Stimulated activated CD4-positive, alpha-beta T cell treated with anti-CD3 and anti-CD28 coated beads, TNF-alpha, amount 100 ng/mL, for 48 hours (primary cell): ENCODE measurements at places on chromosomes 4 and X.

GRCh38 chrX:88366314-88366713 lies 380.7 kb upstream of the CPXCR1 start:
- no peak for DNase-seq

- DNase-seq, result no peak
Measured at GRCh38 chr4:1784789-1785591, 8.1 kb upstream of the FGFR3 start.

DNA sequence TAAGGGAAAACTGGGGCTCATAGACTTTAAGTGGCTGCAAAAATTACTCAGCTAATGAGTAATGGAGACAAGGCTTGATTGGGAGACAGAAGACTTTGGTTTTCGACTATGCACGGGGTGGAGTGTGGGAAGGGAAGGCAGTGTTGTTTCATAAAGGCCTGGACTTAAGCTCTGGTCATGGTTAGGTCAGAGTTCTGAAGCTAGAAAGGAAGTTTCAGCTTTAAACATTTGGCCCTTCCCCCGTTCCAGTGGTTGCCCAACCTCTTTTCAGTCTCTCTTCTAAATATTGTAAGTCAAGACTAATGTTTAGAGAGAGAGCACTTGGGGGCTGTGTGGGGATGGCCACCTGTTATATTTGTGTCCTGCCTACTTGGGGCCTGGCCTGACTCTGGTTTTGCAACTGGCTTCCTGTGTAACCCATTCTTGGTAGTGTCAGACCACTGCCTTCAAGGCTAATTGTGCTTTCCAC lies 21.0 kb downstream of the MSN start:
- no peak for DNase-seq

GRCh38 chr4:138910914-138911336 lies 104.7 kb upstream of the NOCT start:
- DNase-seq, result no peak

DNA sequence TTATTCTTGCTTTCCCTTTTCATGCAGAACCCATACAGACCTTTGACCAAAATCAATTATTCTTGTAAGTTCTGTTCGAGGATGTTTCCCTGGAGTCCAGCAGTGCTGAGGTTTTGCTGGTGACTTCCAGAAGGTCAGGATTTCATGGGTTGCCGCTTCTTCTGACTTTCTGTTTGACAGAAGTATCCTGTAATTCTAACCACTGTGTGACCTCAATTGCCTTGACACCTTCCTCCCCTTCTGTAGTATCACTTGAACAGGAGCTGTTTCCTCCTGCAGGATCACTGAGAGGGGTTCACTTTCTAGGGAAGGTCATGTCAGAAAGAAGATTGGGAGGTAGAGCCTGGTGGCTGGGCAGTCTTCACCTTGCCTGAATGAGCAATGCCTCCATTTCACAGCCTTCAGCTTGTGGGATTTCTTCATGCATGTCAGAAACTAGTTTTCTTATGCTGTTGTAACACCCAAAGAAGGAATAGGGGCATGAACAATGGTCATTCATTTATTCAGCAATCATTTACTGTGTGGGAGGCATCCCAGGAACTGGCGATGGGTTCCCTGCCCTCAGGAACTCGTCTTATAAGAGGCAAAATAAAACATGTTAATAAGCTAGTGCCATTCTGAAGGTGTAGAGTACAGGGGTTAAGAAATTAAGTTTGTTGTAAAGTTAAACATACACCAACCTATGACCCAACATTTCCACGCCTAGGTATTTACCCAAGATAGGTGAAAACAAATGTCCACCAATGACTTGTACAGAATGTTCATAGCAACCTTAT lies 205.9 kb downstream of the SOWAHB start:
- DNase-seq, result no peak

- DNase-seq, result no peak
Measured at GRCh38 chr4:147822128-147822527, 90.2 kb downstream of the ARHGAP10 start.

DNA sequence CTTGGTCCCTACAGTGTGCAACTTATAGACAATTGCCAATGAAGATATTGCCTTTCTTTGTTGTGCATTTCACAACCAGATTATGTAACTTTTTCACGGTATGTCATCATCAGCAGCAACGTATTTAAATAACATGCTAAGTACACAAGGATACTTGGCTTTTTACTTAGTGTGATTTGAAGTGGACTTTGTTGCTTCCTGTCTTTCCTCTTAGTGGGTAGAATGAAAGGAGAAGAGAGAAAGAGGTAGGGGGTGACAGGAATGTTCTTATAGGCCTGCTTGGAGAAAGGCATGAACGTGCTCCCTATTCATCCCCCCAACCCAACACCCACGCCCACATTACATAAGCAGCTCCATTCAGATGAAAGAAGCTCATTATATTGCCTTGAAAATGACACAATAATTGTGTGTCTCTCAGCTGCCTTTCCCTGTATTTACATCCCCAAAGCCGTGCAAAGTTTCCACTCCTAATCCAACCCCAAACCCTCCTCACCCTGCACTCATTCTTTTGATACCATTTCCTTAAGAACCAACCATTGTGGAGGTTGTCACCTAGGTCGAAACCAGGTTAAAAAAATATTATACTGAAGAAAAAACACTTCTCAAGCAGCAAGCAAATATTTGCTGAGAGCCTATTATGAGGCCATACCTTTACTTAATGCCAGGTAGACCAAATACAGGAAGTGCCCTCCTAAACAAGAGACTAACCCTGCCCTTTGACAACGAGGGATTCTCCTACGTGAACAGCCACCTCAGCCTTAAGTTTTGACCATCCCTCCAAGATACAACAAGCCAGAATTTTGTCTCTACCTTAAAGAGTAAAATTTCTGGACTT lies 25.2 kb upstream of the GK start:
- DNase-seq, result no peak

GRCh38 chr4:43163101-43163792 lies 270.7 kb downstream of the GRXCR1 start:
- DNase-seq, result no peak

DNA sequence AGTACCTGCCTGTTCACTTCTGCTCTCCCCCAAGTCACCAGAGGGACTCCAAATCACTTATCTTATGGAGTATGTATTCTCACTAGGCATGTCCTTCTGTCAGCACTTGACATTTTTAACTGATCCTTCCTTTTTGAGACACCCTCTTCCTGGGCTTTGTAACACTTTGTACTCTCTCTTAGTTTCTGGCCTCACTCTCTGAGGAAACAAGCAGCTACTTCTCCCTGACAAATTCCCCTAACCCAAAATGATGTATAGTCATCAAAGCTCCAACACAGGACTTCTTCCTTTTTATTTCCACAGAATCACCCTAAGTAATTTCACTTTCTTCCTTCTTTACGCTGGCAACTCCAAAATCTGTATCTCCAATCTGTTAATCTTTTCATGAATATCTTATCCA lies 101.8 kb downstream of the ARAP2 start:
- DNase-seq, result no peak

- DNase-seq, result peak; percentile 70
Measured at GRCh38 chr4:17336524-17336961, 175.3 kb downstream of the QDPR start.

GRCh38 chrX:134461437-134461836 lies 1.5 kb downstream of the HPRT1 start:
- DNase-seq, result no peak

DNA sequence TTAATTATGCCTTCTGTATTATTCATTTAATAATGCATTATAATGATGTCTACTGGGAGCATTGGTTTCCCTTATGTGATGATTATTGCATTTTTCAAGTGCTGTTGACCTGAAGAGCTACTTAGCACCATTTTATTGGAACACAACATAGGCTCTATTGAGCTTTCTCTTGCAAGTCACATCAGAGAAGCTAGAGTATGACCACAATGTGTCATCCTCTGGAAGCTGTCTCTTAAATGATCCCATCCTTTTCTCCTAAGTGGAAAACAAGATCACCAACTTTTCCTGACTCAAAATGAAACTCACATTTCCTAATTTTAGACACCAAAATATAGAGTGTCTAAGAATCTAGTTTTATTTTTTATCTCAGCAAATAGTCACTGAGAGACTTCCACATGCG lies 1451.9 kb downstream of the PCDH7 start:
- DNase-seq, result no peak

DNA sequence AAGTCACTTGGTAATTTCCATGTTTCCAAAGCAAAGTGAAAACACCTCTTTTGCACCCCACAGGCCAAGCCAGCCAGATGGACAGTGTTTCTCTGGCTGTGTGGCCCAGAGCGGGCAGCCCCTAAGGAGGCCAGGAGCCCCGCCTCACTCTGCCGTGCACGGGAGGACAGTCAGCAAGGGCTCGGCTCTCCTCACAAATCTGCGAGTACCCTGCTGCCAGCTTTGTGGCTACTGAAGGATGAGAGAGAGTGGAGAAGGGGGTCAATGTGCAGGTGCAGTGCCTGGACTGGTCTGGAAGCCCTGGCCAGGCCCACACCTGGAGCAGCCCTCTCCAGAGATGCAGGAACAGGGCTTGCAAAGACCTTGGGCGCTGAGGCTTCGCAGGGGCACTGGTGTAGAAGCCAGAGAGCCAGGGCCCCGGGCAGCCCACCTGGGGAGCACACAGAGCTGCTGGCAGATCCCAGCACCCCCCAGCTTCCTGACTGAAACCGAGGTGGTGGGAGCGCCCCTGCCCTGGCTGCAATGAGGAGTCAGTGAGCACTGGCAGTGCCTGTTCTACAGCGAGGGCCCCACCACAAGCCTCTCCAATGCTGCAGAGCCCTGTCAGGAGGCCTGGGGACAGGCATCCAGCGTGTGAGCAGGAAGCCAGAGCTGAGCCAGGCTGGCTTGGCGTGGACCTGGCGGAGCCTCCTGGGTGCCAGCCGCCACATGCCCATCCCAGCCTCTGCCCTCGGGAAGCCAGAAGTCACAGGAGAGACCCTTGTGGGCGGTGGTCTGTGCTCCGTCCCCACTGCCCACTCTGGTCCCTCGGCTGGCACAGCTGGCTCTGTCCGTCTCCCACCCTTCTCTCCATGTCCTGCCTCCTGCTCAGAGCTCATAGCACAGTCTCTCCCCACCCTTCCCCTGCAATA lies 3.9 kb downstream of the SPON2 start:
- no peak for DNase-seq

GRCh38 chrX:46739736-46740135 lies 19.2 kb downstream of the SLC9A7 start:
- DNase-seq, result no peak

DNA sequence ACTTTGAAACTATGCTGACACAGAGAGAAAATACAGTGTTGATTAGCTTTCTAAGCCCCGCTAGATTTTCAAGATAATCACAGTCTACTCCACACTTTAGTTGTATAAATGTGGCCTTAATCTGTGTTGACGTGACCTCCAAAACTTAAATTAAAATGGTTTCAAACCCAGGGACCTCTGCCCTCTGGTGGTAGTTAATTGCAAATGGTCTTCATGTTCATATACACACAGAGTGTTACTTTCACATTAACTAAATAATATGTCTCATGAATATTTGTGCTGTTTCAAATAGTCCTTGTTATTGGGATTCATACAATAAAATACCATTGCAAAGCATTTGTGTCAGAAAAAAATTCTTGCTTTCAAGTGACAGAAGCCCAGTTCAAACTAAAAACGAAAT lies 64.3 kb downstream of the TASL start:
- DNase-seq, result no peak

GRCh38 chr4:87532907-87533306 lies 3.7 kb upstream of the SPARCL1 start:
- no peak for DNase-seq

DNA sequence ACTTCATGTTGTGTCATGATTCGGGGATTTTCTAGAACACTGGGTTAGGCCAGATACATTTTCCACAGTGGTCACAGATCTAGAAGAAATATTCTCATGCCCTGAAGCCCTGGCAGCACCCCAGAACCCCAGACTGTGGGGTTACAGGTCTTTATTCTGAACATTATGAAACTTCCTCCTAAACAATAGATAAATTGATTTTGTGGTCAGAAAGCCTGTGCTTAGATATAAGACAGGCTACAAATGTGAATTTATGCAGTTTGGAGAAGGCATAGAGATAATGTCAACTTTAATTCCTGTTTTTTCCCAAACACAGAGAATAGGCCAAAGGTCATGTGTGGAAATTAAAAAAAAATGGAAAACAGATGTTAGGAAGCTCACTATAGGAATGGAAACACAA lies 492.9 kb downstream of the SPRY1 start:
- no peak for DNase-seq

DNA sequence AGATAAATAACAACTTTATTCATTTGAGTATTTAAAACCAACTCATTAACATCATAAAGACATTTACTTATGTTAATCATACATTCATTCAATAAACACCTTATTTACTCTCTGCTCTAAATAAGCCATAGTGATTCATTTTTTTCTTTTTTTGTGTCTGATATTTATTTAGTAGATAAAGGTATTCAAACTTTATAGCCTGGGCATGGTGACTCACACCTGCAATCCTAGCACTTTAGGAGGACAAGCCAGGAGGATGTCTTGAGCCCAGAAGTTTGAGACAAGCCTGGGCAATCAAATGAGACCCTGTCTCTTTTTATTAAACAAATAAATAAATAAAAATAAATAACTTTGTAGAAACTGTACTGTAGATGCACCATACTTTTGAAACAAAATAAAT lies 771.3 kb upstream of the PCDH7 start:
- no peak for DNase-seq

GRCh38 chr4:38308728-38309311 lies 348.6 kb downstream of the PTTG2 start:
- DNase-seq, result no peak

DNA sequence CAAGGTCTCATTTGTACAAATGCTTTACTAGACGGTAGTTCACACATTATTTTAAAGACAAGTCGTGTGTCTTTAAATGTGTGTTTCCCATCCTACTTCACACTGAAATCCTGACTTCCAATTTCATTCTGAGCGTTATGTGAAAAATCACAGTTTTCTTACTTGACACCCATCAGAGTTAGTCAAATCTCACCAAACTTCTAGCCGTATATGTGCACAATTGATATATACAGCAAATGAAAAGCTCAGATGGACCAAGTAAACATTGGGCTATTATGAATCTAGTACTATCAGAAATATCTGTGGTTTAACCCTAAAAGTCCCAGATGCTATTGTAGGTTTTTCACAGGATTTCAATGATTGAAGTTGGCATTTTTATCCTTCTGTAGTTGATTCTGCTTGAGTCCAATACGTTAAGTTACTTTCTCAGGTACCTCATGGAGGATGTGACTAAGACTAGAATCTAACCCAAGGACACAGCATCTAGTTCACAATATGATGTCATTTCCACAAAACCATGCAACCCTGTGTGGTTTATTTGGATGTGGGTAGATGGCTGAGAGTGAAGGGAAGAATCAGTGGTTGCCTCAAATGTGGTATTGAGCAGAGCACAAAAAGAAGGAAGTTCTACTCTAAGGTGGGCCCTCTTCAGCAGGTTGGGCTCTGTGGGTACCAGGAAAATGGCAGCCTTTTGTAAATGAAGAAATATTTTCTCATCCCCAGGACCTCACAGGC lies 22.1 kb upstream of the TRIM60 start:
- DNase-seq, result no peak
